ENCODE measurements at places on chromosomes 7 and 10. TPM values are rescaled to one million over a fixed set of nuclear protein-coding genes. Genes with fewer than 3 reads are reported as not detected.

- no peak overlapping the region for H3K4me3 ChIP-seq
- H3K4me1 ChIP-seq = peaks cover 20% of the 10 kb centered on the region
- no peaks in the 10 kb centered on the region for H3K36me3 ChIP-seq
- no peak for DNase-seq
- H3K27ac ChIP-seq = no peak overlapping the region
These were observed 10.0 kb upstream of the MEST start for GRCh38 chr7:130481898-130482297.

DNA sequence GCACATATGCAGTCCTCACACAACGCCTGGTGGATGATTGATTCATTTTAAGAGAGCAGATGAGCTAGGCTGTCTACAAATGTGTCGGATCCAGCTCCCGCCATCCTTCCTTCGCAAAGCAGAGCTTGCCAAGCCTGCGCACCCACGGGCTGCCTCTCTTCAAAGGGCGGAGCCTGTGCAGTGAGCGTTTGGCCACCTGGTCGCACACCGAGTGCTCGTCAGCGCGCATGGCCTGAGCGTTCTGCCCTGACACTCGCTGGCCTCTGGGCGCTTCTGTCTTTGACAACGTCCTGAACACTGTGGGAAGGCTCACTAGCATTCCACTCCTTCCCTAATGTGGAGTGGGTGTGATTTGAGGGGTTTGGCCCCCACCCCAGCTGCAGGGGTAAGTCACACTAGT, 47.1 kb upstream of the TMEM72 start:
- peaks cover 48% of the 10 kb centered on the region for H3K27me3 ChIP-seq
- H3K4me3 ChIP-seq = peak overlapping the region; percentile 79
- no peak for DNase-seq
- H3K27ac ChIP-seq = peak overlapping the region; percentile 19
- H3K4me1 ChIP-seq = peaks cover 10% of the 10 kb centered on the region
- H3K36me3 ChIP-seq = no peaks in the 10 kb centered on the region

DNA sequence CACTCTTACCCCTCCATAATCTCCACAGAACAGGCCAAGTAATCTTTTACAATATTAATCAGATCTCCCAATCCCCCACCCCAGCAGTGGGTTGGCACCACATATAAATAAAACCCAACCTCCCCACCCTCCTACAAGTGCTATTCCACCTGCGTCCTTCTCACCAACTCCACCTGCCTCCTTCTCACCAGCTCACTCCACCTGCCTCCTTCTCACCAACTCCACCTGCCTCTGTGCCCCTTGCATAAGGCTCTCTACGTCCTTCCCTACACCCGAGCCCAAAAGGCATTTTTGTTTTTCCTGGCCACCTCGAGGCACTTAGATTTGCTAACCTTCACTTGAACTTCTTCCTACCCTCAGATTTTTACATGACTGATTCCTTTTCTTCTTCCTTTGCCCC, 89.7 kb downstream of the ATE1 start:
- H3K27ac ChIP-seq = no peak overlapping the region
- H3K4me1 ChIP-seq = peaks cover 4% of the 10 kb centered on the region
- H3K36me3 ChIP-seq = peaks cover 26% of the 10 kb centered on the region
- H3K27me3 ChIP-seq = no peaks in the 10 kb centered on the region
- H3K4me3 ChIP-seq = no peak overlapping the region

- DNase-seq = no peak
- H3K27ac ChIP-seq = no peak overlapping the region
- peaks cover 7% of the 10 kb centered on the region for H3K4me1 ChIP-seq
These were observed 116.4 kb upstream of the NFE2L3 start for GRCh38 chr7:26035552-26035951.

GRCh38 chr10:123580426-123580825, 85.7 kb upstream of the GPR26 start:
- H3K4me3 ChIP-seq = no peak overlapping the region
- H3K36me3 ChIP-seq = no peaks in the 10 kb centered on the region
- DNase-seq = no peak
- no peak overlapping the region for H3K27ac ChIP-seq
- no peaks in the 10 kb centered on the region for H3K4me1 ChIP-seq
- peaks cover 22% of the 10 kb centered on the region for H3K27me3 ChIP-seq

DNA sequence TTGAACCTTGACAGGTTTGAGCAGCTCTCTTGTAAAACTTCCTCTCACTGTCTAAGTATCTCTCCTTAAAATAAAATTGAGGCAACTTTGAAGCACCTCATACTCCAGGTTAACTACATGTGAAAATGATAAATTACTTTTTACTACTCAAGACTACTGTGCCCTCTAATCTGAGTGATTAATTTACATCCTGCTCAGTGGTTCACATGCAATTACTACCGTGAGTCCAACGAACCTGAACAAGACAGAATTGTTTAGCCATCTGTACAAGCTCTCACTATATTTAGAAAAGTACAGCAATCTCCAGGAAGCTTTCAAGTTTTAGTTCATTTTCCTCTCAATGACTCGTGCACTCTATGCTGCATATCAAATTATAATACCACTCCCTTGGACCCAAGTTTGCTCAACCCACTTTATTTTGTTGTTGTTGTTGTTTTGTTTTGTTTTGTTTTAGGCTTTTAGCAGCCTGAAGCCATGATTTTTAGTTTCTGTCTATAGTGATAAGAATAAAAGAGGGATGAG, 21.2 kb downstream of the PDE1C start:
- no peaks in the 10 kb centered on the region for H3K27me3 ChIP-seq
- no peaks in the 10 kb centered on the region for H3K4me1 ChIP-seq
- H3K4me3 ChIP-seq = no peak overlapping the region
- DNase-seq = no peak

DNA sequence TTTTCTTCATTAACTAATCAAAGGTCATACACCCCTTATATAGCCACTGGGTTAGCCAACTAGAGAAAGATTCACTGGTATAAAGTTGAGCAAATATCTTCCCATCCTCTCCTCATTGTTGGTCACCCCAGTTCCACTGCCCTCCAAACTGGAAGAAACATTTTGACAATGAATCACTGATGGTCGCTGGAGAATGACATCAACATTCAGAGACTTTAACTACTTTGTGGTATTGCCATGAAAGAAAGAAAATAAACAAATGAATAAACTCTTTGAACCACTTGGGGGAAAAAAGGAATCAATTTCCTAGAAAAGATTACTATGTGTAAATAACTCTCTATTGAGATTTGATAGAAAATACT, 23.4 kb downstream of the HYCC1 start:
- H3K36me3 ChIP-seq = peaks cover 55% of the 10 kb centered on the region
- no peaks in the 10 kb centered on the region for H3K27me3 ChIP-seq
- H3K4me1 ChIP-seq = peaks cover 56% of the 10 kb centered on the region
- H3K27ac ChIP-seq = no peak overlapping the region

GRCh38 chr7:129550693-129551360, 48.5 kb downstream of the SMKR1 start:
- H3K4me1 ChIP-seq = peaks cover 5% of the 10 kb centered on the region
- H3K27me3 ChIP-seq = peaks cover 15% of the 10 kb centered on the region
- H3K27ac ChIP-seq = no peak overlapping the region
- H3K36me3 ChIP-seq = no peaks in the 10 kb centered on the region
- no peak overlapping the region for H3K4me3 ChIP-seq

DNA sequence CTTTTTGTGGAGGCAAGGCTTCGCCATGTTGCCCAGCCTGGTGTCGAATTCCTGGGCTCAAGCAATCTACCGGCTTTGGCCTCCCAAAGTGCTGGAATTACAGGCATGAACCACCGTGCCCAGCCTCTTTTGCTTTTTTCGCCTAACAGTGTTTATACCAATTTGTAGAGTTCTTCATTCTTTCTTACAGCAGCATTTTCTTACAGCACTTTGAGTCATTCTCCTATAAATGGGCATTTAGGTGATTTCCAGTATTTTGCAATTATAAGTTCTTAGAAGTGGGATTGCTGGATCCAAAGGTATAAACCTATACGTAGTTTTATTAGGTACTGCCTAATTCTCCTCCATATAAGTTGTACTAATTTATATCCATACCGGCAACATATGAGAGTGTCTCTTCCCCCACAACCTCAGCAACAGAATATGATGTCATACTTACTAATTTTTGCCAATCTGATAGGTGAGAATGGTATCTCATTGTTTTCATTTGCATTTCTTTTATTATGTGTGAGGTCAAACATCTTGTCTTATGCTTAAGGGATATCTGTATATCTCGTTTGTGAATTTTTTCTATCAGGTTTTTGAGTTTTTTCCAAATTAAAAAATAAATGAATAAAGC, 39.1 kb downstream of the SUFU start:
- H3K27me3 ChIP-seq = no peaks in the 10 kb centered on the region
- H3K36me3 ChIP-seq = peaks cover 5% of the 10 kb centered on the region
- H3K27ac ChIP-seq = no peak overlapping the region

TMEM213 gene
- 1.1 TPM for total RNA-seq

EN2 gene
- total RNA-seq = not detected

GRCh38 chr7:74254858-74255379, 720 bp upstream of the RFC2 start:
- H3K36me3 ChIP-seq = peaks cover 27% of the 10 kb centered on the region
- H3K4me3 ChIP-seq = peak overlapping the region; percentile 92
- H3K27ac ChIP-seq = peak overlapping the region; percentile 92
- H3K4me1 ChIP-seq = peaks cover 41% of the 10 kb centered on the region
- H3K27me3 ChIP-seq = peaks cover 3% of the 10 kb centered on the region
- DNase-seq = peak; percentile 22

Measured in activated CD4-positive, alpha-beta memory T cell treated with anti-CD3 and anti-CD28 coated beads, Interleukin-2, amount 10 ng/mL, durations not matched to agents 7 days and 5 days (primary cell).